ENCODE measurements at places on chromosomes 3 and 15.

DNA sequence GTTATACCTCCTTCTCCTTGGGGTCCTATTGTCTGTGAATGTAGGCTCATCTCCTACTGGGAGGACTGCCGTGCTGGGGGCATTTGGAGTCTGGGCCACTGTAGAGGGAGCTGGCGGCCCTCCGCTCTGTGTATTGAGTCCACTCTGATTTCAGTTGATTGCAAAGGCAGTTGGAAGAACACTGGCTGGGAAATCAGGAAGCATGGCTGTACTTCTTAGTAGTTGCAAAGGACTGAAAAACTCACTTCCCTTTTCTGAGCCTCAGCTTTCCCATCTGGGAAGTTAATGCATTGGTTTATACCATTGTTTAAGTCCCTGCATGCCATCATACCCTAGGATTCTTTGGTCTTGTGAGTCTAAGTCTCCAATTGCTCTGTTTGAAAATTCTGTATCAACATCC is 46.7 kb downstream of the TMED3 start:
- no peak for DNase-seq

- no peak for DNase-seq
Observed at GRCh38 chr3:190601622-190602021, 87.7 kb downstream of the IL1RAP start.

GRCh38 chr3:61729038-61729634 is 167.8 kb downstream of the PTPRG start:
- no peak for DNase-seq

DNA sequence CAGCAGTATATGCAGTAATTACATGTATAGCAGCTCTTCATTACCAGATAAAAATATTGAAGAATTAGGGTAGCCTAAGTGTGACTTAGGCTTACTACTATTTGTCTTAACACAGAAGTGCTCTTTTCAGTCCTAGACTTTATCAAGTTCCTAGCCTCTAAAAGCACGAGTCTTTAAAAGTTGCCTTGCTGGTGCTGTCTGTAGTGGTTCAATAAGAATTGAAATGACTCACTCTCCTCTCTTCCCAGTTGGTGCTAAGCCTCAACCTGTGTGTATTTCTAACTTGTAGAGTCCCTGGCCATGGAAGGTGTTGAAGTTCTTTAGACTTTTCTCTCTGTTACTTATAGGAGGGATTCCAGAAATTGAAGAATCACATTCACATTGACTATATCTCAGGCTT is 395.4 kb upstream of the THRB start:
- DNase-seq: no peak

DNA sequence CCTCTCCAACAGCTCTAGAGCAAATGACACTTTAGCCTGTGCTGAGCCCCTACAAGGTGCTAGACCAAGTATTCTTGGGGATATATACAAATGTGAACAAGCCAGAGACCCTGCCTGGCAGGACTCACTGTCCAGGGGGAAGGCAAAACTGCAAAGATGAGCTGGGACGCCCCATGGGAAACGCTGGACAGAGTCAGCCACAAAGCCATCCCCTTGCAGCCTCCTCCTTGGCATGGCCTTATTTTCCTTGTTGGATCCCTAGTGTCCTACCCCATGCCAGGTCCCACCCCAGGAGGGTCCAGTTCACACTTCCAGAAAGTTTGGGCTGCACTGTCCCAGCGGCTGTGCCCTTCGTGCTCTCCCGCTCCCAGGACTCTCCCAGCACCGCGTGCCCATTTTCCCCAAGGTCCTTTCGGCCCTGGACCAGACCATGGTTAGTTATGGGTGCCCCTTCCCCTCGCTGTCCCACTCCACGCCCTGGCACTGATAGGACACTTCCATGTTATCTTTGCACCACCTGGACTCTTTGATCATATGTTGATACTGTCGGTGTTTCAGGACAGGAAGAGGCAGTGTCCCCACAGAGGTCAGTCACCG is 5.8 kb upstream of the NRROS start:
- no peak for DNase-seq

GRCh38 chr3:99839613-99840012 is 22.0 kb downstream of the CMSS1 start:
- no peak for DNase-seq

- peak; percentile 32 for DNase-seq
Observed at GRCh38 chr3:190701096-190701532, 161.4 kb downstream of the GMNC start.

DNA sequence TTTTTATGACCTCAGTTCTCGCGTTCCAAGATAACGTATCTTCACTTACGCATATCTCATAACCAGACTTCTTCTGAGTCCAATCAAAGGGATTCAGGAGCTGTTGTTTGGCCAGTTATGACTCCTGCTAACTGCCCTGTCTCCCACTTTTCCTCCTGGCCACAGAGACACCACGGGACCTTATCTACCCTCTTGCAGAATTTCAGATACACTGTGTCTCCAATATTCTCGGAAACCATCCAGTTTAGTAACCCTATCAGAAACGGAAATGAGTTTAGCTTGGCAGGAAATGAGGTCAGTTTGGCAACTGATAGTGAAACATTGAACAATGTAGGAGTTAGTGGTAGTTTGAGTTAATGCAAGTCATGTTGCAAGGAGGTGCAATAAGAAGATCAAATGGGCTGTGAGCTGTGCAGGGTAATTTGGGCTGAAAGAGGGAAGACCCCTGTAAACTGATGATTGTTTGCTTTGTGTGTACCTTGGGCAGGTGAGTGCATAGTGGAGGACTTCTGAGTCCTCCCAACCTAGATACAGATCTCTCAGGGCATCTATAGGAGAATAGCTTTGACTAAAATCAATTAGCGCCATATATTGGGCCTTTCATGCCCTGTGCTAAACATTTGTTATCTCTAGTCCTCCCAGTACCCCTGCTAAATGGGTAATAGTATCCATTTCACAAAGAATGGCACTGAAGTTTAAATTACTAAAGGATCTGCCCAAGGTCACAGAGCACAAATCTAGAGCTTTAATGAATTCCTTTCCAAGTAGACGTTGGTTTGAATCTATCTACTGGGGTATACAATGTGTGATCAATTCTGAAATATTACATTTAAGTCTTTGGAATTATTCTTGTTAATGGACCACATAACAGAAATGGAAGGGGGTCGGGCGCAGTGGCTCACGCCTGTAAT is 41.3 kb upstream of the PIK3CB start:
- DNase-seq: no peak

GRCh38 chr3:49553324-49553691 is 969 bp upstream of the BSN start:
- no peak for DNase-seq

DNA sequence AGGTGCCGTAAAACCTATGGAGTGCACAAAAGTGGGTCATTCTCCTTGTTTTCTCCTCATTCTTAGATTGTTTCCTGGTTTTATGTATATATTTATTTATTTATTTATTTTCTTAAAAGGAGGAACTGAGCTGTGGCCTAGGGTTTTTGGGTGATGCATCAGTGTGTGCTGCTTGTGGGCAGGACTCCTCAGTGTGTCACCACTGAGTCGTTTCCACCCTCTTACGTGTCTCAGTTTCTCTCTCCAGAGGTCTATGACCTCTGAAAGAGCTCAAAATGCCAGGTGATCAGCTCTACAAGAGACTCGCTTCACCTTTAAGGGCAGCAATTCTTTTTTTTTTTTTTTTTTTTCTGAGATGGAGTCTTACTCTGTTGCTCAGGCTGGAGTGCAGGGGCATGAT is 72.9 kb downstream of the CD200 start:
- DNase-seq: no peak

- DNase-seq: no peak
Observed at GRCh38 chr3:120460862-120461261, 10.1 kb upstream of the FSTL1 start.

DNA sequence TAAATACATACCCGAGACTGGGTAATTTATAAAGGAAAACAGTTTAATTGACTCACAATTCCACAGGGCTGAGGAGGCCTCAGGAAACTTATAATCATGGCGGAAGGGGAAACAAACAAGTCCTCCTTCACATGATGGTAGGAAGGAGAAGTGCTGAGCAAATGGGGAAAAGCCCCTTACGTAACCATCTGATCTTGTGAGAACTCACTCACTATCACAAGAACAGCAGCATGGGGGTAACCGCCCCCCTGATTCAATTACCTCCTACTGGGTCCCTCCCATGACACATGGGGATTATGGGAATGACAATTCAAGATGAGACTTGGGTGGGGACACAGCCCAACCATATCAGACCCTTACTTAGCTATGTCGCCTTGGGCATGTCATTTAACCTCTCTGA is 27.7 kb downstream of the SCG3 start:
- no peak for DNase-seq

GRCh38 chr15:50665938-50666337 is 20.7 kb downstream of the TRPM7 start:
- DNase-seq: no peak

GRCh38 chr15:83446904-83447709 is at the start of gene SH3GL3:
Gene SH3GL3 (plus strand): TSS chr15:83447341. CDS start chr15:83447534, 193 bp downstream.
- no peak for DNase-seq

- no peak for DNase-seq
Observed at GRCh38 chr3:192577271-192577670, 150.1 kb downstream of the FGF12 start.

GRCh38 chr3:64293121-64293520 is 67.9 kb upstream of the PRICKLE2 start:
- no peak for DNase-seq

- no peak for DNase-seq
Observed at GRCh38 chr3:187456250-187456649, 88.1 kb downstream of the RTP4 start.

- no peak for DNase-seq
Observed at GRCh38 chr3:11198070-11198469, 43.8 kb downstream of the HRH1 start.

DNA sequence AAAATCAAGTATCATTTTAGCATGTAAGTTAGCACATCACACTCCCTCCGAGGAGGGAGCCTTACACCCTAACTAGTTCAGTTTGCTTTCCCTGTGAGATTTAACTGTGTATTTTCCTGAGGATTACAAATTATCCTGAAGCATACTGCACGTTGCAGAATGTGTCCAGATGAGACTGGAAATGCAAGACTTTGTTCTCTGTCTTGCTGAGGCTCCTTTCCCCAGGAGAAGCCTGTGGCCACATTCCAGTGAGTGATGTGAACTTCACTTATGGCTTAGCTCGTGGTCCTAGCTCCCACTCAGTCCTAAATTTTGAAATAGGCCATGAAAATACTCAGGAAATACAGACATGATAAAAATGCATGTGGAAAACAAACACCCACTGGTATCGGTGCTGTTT is 23.7 kb downstream of the PDZRN3 start:
- DNase-seq: no peak

DNA sequence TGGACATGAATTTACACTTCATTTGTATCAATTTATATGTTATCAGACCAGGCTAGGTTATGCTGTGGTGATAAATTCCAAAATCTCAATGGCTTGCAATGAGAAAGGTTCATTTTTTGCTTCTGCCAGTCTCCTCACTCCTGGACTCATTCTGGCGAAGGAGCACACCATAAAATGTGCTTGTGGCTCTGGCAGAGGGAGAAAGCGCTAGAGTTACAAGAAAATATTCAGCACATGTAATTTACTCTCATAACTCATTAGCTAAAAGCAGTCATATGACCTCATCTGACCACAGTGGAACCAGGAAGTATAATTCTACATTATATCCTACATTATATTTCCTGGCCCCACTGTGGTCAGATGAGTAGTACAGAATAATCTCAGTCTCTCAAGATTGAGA is 193.8 kb downstream of the BCHE start:
- no peak for DNase-seq

DNA sequence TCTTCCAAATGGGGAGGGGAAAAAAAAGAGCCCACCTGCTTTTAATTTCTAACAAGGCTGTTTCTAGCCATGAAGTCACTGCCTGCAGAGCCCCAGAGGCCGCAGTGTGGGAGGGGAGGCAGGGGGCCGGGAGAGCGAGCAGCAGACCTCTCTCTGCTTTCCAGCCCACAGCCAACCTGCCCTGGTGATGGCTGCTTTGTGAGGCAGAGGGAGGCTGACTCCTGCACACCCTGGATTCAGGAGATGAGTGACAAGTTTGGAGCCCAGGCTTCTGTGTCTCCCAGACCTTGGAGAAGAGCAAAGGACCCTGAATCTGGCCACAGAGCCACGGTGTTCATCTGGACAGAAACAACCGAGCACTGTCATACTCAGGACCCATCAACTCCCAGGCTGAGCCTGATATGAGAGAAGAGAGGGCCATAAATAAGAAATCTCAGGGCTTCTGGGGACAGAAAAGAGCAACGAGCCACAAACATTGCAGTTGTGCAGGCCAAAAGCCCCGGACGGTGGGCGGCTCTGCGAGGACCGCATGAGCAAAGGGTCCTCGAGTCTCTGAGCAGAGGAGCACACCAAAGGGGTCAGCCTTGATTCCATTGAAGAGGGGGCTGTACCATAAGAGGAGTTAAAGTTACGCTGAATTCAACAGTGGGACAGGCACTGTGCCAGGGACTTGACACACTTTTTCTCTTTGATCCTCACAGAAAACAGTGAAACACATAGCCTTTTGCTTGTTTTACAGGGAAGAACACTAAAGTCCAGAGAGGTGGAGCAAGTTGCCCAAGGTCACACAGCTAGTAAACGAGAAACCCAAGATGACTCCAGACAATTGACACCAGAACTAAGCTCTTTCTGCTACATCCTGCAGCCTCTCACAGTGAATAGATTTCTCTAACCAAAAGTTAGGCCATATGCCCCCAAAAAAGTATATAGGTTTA is 97.2 kb downstream of the SEMA5B start:
- DNase-seq: no peak

GRCh38 chr3:39186692-39187151 is 5.7 kb downstream of the XIRP1 start:
- no peak for DNase-seq

DNA sequence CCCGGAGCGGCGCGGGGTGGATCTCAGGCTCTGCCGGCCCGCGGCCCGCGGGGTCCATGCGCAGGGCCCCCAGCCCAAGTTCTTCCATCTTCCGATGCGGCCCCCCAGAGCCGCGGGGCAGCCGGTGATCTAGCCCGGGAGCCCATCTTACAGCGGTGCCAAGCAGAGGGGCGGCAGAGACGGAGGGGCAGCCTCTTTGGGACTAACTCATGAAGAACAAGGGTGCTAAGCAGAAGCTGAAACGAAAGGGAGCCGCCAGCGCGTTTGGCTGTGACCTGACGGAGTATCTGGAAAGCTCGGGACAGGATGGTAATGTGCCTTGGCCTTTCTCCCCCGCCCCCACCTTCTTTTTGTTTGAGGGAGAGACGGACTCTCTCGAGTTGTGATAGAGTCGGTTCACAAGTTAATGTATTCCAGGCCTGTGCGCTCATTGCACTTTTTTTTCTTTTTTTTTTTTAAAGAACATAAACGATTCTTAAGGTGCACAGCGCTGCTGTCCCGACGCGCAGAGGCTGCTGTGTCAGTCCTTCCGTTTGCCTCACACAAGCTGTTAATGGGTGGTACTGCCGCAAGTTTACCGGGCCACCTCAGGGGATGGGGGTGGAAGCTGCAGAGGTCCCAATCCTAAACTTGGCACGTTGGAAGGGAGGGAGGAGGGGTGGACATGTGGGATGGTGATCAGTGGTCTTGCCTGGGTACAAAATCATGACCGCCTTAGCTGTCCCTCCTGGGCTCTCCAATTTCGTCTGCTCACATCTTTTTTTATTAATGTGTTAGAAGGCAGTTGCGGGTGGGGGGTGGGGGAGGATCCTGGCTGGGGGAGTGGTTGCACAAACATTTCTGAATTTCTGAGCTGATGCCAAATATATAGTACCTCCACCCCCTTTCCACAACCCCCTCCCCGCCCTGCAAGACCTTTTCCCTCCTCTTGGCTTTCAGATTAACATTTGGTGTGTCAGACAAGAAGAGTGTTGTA is 801 bp downstream of the ARHGAP31 start:
- DNase-seq: no peak

GRCh38 chr15:54347082-54347827 is 369.0 kb downstream of the UNC13C start:
- DNase-seq: no peak

GRCh38 chr15:58285921-58286278 is 145.9 kb upstream of the LIPC start:
- no peak for DNase-seq

- DNase-seq: no peak
Observed at GRCh38 chr3:141738891-141739363, 829 bp downstream of the RNF7 start.

Data from NCI-H510A (cell line).